ENCODE measurements at places on chromosomes 11 and 22.

DNA sequence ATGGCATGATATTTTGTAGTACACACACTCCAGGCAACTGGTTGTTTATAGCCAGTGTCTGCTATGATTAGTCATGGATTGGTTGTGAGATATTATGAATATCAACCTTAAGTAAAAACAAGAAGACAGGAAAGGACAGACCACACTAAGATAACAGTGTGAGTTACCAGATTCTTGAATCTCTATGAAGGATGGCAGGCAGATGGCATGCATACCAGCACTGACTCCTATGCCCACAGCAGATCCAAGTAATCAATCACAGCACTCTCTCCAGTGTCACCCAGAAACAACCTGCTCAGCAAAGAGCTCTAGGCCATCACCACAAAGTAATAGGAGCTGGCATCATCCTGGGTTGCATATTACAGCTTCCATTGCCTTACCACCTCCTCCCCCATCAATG lies 116.6 kb downstream of the GALNT18 start:
- no peak for DNase-seq

DNA sequence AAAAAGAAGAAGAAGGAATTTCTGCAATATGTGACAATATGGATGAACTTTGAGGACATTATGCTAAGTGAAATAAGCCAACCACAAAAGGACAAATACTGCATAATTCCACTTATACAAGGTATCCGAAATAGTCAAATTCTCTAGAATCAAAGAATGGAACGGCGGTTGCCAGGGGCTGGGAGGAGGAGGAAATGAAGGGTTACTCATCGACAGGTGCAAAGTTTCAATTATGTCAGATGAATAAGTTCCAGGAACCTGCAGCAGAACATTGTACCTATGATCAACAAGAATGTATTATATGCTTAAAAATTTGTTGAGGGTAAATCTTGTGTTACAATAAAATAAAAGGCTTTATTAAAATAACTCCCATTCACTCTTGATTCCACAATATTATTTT lies 49.0 kb downstream of the SC5D start:
- DNase-seq, result no peak

- no peak for DNase-seq
Observed at GRCh38 chr22:49575703-49576081, 252.0 kb downstream of the BRD1 start.

- no peak for DNase-seq
Observed at GRCh38 chr11:57638005-57638781, 11.5 kb downstream of the YPEL4 start.

Data from stimulated activated CD8-positive, alpha-beta memory T cell treated with anti-CD3 and anti-CD28 coated beads, Interleukin-15, amount 100 ng/mL, for 24 hours (primary cell).